Stimulated activated CD4-positive, alpha-beta T cell treated with anti-CD3 and anti-CD28 coated beads, Interleukin-15, amount 100 ng/mL, for 48 hours (primary cell): ENCODE measurements at places on chromosomes 4 and X.

GRCh38 chr4:22634541-22635181 is 58.1 kb upstream of the GBA3 start:
- DNase-seq, result no peak

DNA sequence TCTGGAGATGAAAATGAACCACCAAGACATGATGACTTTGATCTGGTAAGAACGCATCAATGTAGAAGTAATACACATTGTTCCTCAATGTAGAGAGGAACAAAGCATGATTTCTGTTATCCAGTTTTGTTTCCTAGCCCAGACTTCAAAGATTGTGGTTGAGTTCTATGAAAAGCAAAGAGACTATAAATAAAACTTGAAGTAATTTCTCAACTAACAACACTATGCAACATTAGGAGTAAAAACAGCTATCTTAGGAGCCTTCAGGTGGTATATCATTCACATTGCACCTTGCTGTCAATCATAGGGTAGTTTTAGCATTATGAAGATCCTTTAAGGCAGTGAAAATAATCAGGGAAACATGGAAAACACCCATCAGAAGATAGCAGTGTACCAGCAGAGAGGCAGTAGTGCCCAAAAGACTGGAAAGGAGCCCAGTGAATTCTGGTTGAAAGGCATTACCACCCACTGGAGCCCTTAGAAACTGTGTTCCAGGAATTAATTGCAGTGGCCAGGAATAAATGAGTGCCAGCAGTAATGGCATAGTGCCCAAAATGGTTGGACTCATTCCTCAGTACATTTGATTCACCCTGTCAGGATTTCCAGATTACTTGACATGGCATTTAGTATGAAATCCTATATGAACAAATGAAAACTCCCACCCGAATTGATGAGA is 300.7 kb upstream of the CXXC4 start:
- DNase-seq, result no peak

DNA sequence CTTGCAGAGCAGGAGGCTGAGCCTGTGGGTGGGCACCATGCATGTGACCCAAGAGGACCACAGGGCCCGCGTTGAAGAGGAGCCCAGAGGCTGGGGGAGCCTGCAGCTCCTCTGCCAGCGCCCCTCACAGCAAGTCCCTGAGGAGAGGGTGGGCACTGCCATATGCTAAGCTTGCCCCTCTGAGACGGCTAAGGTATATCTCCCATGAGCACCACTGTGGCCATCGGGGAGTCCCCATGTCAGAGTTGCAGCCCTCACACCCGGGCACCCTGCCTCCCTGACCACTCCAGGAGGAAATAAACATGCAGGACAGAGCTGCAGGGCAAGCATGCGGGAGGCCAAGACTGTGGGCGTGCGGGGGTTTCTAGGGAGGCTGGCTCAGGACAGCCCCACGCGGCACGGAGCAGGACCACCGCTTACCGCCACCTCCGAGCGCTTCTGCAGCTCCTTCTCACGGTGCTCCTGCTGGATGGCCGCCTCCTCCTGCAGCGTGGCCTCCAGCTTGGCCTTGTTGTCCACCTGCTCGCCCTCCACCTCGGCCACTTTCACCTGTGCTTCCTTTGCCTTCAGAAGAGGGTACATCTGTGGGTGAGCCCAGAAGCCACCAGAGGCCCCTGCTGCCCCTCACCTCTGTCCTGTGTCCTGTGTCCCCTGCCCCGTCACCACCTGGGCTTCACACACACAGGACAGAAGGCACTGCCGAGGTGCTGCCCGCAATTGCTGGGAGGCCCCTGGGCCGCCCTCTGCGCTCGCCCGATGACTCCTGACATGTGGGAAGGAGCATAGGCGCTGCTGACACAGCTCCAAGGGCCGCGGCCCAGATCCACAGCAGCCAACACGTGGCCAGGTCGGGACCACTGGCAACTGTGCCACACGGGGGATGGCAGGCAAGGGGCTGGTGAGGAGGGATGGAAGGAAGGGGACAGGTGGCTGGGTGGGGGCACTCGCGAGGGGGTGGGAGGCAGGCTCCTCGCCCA is 29.8 kb downstream of the FGFR3 start:
- no peak for DNase-seq

DNA sequence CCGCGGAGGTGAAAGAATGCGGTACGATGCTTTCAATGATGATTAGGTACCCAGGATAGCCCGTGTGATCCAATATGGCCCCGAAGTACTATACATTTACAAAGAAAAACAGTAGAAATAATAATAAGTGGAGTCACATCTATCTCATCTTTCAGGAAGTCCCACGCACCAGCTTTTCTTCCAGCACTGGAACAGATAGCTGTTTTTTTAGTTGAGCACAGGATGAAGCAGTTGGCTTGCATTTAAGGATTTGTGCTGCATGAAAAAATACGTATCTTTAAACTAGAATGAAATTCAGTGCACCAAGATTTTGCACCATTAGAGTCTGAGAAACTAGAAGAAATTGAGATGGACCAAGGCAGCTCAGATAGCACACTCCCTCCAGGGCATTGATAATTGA is 44.1 kb downstream of the SMIM20 start:
- no peak for DNase-seq

DNA sequence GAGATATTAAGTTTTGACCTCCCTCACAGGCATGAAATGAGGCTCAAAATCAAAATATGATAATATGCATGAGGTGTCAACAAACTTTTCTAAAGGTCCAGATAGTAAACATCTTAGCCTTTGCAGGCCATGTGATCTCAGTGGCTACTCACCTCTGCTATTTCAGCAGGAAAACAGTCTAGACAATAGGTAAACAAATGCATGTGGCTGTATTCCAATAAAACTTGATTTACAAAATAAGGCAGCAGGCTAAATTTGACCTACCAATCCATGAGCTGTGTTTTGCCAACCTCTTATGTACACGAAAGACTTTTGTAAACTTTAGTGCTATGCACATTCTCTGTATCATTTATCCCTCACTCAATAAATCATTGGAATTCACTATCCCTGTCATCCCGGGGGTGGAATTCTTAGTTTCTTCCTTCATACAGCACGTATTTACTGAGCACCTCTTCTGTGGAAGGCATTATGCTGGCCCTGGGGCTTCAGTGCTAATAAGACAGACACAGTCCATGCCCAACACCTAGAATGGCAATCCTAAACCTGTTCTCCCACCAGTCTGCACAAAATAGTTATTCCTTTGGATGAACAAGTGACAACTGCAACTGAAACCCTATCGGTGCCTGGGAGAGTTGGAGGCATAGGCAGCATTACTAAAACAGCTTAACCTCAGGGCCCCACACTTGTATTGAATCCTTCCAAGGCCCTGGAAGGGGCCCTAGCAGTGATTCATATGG is 19.9 kb downstream of the MAGEB17 start:
- no peak for DNase-seq

DNA sequence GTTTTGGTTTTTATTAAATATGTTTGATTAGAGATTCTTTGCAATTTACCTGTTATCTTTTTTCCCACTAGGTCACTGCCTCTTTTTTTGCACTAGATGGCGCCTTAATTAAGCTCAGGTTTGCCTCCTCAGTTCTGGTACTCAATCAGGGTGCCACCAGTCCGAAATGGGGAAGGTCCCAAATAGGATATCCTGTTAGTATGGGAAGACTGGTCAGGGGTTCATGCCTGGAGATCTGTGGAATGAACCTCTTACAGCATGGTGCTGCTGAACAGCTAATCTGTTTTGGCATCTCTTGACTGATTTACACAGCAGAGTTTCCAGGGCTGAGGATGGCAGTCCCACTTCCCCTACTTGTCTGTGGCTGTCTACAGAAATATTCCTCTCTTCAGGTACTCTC is 24.2 kb upstream of the VSIG1 start:
- no peak for DNase-seq

GRCh38 chr4:149056615-149057014 is 614.4 kb upstream of the NR3C2 start:
- DNase-seq, result no peak

DNA sequence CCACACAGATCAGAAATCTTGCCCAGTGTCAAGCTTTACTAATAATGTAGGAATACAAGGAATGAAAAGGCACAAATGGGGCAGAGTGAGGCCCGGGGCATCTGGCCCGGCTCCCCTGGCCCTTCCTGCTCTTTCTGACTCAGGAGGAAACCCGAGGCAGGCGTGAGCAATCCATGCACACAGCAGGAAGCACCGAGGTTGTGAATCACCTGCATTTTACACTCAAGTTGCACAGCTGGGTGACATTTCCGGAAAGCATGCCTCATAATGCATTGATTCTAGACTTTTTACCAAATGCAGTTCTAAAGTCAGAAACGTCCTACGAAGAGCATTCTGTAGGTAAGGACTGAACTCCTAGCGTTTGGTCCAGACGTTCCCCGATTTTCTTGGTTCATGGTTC is 38.9 kb downstream of the PRIMPOL start:
- peak; percentile 22 for DNase-seq

DNA sequence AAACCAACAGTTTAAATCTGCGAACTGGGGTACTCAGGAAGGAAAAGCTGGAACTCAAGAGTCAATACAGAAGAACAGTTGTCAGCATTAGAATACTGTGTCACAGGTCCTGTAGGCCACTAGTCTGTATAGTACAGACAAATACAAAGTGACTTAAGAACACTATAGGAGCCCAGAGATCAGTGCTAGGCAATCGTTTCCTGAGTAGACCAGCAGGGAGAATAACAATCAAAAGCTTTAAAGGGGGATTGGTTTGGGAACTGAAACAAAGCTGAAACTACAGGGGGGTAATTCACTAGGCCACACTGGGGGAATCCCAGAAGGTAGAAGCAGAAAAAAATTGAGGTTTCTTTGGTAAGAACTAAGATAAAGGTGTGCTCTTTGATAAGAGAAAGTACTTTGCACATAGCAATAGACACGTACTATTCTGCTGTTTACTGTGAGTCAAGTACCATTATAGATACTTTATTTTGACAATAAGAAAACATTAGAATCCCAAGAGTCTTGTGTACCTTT is 339.7 kb downstream of the PCDH19 start:
- no peak for DNase-seq

DNA sequence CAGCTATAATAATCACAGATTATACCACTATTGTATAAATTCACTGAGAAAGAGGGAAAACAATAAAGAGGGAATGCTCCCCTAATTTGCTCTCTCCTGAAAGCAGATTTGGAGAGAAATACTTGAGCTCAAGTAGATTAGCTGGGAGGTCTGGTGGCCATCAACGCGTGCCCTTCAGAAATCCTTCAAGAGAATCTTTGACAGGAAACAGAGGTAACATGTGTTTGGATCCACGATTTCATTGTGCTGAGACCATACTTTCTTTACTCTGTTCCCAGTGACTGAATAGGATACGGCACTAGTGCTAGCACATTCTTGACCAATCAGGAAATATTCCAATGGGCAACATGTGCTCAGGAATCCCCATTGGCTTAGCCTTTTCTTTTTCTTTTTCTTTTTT is 1395.3 kb downstream of the RAPGEF2 start:
- DNase-seq, result no peak
